ENCODE measurements at places on chromosomes 6 and 20.

GRCh38 chr20:37777988-37778659 is 84.3 kb downstream of the CTNNBL1 start:
- DNase-seq = no peak

DNA sequence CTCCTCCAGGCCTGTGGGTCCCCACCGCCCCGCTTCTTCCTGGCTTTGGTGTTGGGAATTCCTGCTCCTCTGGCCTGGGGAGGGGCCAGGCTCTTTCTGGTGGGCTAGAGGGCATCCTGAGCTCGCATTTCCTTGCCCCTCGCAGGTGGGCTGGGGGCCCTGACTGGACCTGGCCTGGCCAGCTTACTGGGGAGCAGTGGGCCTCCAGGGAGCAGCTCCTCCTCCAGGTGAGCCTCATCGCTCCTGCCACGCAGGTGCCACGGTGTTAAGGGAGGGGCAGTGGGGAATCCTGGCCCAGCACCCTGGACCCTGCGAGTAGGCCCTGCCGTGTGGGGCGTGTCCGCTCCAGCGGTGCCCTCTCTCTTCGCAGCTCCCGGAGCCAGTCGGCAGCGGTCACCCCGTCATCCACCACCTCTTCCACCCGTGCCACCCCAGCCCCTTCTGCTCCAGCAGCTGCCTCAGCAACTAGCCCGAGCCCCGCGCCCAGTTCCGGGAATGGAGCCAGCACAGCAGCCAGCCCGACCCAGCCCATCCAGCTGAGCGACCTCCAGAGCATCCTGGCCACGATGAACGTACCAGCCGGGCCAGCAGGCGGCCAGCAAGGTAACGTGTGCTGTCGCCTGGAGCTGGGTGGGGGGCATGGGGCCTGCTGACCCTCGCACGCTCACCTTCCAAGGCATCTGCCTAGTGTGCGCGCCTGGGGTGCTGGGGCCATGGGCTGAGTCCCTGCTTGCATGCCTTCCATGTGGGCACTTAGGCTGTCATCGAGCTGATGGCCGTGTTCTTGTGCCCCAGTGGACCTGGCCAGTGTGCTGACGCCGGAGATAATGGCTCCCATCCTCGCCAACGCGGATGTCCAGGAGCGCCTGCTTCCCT is 4.7 kb downstream of the ADRM1 start:
- no peak for DNase-seq

DNA sequence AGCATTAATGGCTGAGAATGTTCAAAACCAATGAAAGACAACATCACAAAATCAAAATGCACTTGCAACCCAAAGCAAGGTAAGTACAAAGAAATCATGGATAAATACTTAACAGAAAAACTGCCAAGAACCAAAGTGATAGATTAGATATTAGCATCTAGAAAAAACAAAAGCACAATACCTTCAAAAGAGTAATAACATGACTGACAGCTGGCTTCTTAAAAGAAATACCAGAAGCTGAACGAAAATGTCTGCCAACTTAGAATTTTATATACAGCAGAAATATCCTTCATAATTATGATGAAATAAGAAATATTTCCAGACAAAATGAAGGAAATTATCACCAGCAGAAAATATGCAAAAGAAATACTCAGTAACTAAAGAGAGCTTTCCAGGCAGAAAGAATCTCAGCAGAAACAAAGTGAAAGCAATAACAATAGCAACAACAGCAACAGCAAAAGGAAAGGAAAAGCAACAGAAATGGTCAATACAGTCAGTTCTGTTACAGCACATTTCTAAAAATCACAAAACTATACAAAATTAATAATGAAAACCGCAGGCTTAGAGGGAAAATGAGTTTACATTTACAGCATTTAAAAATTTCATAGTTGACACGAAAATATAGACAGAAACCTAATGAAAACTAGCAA is 121.5 kb upstream of the MAN1A1 start:
- no peak for DNase-seq

GRCh38 chr6:112879920-112880413 is 532.8 kb downstream of the RFPL4B start:
- no peak for DNase-seq

DNA sequence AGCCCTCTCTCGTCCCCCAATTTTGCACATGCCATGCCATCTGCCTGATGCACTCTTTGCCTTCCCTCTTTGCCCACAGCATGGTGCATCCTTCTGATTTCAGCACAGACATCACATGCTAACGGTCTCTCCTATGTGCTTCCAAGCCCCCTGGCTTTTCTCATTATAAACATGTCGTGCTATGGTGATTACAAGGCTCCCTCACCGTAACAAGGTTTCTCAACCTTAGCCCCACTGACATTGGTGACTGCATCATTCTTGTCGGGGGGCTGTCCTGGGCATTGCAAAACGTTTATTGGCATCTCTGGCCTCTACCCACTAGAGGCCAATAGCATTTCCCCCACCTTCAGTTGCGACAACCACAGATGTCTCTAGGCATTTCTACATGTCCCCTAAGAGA is 187.2 kb downstream of the TFAP2C start:
- no peak for DNase-seq

DNA sequence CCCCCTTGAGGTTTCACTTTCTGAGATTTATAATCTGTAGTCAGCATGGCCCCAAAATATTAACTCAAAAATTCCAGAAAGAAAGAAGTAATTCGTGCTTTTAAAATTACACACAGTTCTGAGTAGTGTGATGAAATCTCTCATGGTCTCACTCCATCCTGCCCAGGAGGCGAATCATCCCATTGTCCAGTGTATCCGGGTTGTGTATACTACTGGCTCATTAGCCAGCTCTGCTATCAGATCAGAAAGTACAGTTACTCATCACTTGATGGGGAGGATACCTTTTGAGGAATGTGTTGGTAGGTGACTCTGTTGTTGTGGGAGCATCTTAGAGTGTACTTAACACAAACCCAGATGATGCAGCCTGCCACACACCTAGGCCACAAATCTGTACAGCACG is 65.2 kb downstream of the CDC5L start:
- DNase-seq = no peak

DNA sequence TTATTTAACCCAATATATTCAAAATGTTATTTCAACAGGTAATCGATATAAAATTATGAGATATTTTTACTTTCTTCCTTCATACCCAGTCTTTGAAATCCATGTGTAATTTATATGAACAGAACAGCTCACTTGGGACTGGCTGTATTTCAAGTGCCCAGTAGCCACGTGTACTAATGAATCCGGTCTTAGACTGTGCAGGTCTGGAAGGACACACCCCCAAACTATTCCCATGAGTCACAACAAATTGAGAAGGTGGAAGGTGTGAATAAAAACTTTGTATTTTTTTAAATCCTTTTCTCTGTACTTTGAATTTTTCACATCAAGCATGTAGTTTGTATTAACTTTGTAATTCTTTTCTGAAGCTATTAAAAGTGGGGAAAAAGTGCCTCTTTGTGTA is 2.8 kb downstream of the UNC5CL start:
- DNase-seq = no peak

GRCh38 chr6:169865346-169866139 is 114.1 kb downstream of the ERMARD start:
- DNase-seq = no peak

DNA sequence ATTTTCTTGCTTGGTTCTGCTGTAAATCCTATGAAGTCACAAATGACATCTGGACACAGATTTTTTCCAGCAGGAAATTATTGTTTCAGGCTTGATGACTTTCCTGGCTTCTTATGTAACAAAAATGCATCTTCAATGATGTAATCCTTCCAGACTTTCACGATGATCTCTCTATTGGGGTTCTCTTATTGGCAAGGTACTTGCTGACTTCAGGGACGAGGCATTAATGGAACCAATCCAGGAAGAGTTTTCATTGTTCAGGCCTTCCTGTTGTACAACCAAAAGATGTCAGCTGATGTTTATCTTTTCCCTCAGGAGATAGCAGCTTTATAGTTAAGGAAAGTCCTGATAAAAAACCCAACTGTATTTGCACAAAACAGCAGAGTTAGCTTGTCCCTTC is 118.5 kb upstream of the MMS22L start:
- no peak for DNase-seq

DNA sequence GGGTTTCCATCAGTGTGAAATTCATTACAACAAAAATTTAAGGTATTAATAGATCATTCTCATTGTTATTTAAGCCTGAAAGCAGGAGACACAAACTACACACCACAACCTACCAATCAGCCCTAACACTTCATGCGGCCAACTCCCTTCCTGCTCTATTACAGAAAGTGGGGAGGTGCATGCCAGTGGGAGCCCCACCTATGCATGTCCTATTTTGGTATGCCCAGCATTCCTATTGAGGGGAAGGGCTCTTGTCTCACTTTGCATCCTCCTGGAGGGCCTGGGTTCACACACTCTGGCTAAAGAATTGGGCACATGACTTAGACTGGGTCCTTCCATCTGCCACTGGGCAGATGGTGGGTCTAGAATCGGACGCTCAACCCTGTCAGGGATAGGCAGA is 450.0 kb downstream of the PTPRT start:
- no peak for DNase-seq

- DNase-seq = no peak
Observed at GRCh38 chr20:33679758-33680485, 5.7 kb upstream of the NECAB3 start.
